Body of pancreas (tissue), 4 donors: ENCODE measurements at places on chromosomes 11 and 22.
A peak's percentile ranks its signal among the peaks of the same experiment; 100 is the strongest.

GRCh38 chr11:131626788-131627187, 256.4 kb downstream of the NTM start:
- H3K4me1 ChIP-seq: no peaks in the 10 kb centered on the region
- no peaks in the 10 kb centered on the region for H3K36me3 ChIP-seq
- H3K27ac ChIP-seq: no peak overlapping the region
- DNase-seq: no peak

- no peaks in the 10 kb centered on the region for H3K27me3 ChIP-seq
- H3K4me3 ChIP-seq: no peak overlapping the region
- DNase-seq: no peak
Observed at GRCh38 chr11:101955701-101956100, 39.4 kb upstream of the ANGPTL5 start.

- no peak overlapping the region for H3K4me3 ChIP-seq
- H3K27ac ChIP-seq: no peak overlapping the region
- H3K27me3 ChIP-seq: no peaks in the 10 kb centered on the region
- H3K4me1 ChIP-seq: peaks cover 11% of the 10 kb centered on the region
Observed at GRCh38 chr11:57935402-57936049, 88.2 kb upstream of the OR9Q1 start.

- H3K27me3 ChIP-seq: no peaks in the 10 kb centered on the region
- DNase-seq: no peak
- peaks cover 24% of the 10 kb centered on the region for H3K4me1 ChIP-seq
- H3K4me3 ChIP-seq: no peak overlapping the region
Observed at GRCh38 chr11:130655300-130655699, 206.9 kb downstream of the ADAMTS15 start.

DNA sequence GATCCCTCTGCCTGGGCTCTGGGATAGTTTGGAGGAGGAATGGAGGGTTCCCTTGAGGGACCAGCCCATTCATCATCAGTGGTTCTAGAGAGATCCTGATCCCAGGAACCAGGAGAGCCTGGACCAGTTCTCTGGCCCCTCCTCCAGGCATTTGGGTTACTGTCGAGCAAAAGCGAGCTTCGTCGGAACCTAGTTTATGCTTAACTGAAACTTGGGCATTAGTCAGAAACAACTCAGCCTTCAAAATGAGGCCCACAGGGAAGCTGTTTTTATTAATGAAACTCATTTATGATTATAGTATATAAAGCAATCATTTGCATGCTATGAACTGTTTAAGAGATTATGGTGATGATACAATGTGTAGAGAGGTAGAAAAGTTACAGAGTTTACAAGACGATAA, 61.4 kb downstream of the LIF start:
- no peaks in the 10 kb centered on the region for H3K36me3 ChIP-seq
- H3K4me1 ChIP-seq: peaks cover 31% of the 10 kb centered on the region
- no peak overlapping the region for H3K4me3 ChIP-seq

GRCh38 chr11:115501893-115502589, 2.2 kb downstream of the CADM1 start:
- H3K36me3 ChIP-seq: no peaks in the 10 kb centered on the region
- H3K4me3 ChIP-seq: no peak overlapping the region
- no peak overlapping the region for H3K27ac ChIP-seq
- DNase-seq: no peak
- no peaks in the 10 kb centered on the region for H3K27me3 ChIP-seq

DNA sequence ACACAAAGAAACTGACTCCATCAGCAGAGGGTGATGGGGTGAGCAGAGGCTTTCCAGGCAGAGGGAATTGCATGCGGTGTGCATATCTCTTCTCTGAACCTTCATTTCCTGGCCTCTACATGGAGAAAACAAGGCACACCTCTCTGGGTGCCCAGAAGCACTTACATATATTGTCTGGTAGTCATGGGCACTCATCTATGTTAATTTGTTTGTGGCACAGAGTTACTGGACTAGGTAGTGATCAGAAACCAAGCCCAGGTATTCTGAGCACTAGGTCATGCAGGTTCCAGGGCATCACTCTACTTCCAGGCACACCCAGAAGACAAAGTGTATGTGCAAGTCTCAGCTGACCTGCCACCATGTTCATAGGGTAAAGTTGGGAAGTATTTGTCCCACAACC, 56.5 kb downstream of the FZD4 start:
- H3K27me3 ChIP-seq: no peaks in the 10 kb centered on the region
- no peaks in the 10 kb centered on the region for H3K36me3 ChIP-seq
- H3K4me1 ChIP-seq: no peaks in the 10 kb centered on the region
- no peak overlapping the region for H3K27ac ChIP-seq

DNA sequence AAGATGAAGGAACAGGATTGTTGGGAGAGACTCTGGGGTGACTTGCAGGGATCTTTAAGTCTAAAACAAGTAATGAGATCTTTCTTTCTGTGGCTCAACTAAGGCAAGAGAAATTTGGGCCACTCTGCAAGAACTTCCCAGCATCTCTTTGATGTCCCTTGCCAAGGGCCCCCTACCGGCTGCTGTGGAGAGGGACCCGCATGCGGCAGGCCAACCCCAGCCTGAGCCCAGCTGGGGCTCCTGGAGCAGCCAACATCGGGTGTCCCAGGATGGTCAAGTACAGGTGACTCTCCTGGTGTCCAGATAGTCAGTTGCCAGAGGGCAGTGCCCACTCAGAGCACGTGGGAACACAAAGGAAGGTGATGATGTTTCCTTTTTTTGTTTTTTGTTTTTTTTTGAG, 363.2 kb downstream of the TBC1D22A start:
- H3K27ac ChIP-seq: no peak overlapping the region
- no peaks in the 10 kb centered on the region for H3K27me3 ChIP-seq
- no peaks in the 10 kb centered on the region for H3K36me3 ChIP-seq
- no peaks in the 10 kb centered on the region for H3K4me1 ChIP-seq

DNA sequence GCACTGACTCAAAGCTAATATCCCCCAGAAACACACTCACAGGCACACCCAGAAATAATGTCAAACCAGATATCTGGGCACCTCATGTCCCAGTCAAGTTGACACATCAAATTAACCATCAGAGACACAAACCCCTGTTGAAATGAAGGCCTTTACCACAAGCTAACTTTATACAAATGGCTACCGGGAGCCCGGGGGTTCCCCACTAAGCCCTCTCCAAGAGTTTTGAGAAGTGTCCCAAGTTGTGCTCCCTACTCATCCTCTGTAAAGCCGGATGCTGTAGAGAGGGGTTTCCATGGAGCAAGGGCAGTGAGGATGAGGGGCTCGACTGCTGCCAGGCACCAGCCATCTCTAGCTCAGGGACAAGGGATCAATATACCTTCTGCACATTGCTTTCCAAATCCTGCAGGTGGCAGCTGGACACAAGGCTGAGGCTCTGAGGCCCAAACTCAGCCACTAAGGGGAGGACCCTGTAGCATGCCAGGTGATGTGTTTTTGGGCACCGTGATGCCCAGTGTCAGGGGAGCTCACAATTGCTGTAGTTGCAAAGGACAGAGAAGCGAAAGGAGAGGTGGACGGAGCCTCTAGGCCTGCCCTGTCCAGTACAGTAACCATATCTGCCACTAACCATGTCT, 145.7 kb downstream of the TTC17 start:
- no peaks in the 10 kb centered on the region for H3K4me1 ChIP-seq
- H3K36me3 ChIP-seq: no peaks in the 10 kb centered on the region
- no peak overlapping the region for H3K27ac ChIP-seq
- H3K27me3 ChIP-seq: no peaks in the 10 kb centered on the region
- H3K4me3 ChIP-seq: no peak overlapping the region

GRCh38 chr11:103111400-103111799, 2.2 kb downstream of the DYNC2H1 start:
- H3K27ac ChIP-seq: no peak overlapping the region
- no peaks in the 10 kb centered on the region for H3K27me3 ChIP-seq
- H3K4me3 ChIP-seq: no peak overlapping the region
- DNase-seq: no peak
- no peaks in the 10 kb centered on the region for H3K36me3 ChIP-seq

- H3K27me3 ChIP-seq: no peaks in the 10 kb centered on the region
- H3K36me3 ChIP-seq: no peaks in the 10 kb centered on the region
- DNase-seq: no peak
- H3K27ac ChIP-seq: no peak overlapping the region
Observed at GRCh38 chr11:90594658-90595057, 371.8 kb upstream of the CHORDC1 start.

- DNase-seq: no peak
- H3K36me3 ChIP-seq: no peaks in the 10 kb centered on the region
- H3K27me3 ChIP-seq: no peaks in the 10 kb centered on the region
- no peaks in the 10 kb centered on the region for H3K4me1 ChIP-seq
Observed at GRCh38 chr11:107140983-107141382, 122.7 kb upstream of the GUCY1A2 start.

- no peak for DNase-seq
- H3K4me3 ChIP-seq: no peak overlapping the region
- H3K36me3 ChIP-seq: no peaks in the 10 kb centered on the region
- no peak overlapping the region for H3K27ac ChIP-seq
Observed at GRCh38 chr22:17349172-17349571, 20.1 kb upstream of the CECR2 start.

DNA sequence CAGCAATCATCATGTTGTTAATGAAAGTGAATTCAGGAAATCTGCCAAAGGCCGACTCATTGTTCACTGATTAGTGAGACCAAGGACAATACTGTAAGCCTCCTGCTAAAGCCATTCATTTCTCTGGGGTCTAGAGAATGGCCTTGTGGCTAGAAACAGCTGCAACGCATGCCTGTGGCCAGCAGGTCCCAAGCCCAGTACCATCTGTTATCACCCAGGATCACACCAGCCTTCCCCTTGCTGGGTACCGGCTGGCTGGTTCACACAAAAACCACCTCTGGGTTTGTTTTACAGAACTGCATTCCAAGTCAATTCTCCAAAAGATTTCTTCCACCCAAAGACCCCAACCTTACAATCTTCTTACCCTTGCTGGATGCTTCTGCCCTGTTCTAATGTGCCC, 1.1 kb downstream of the PLAAT5 start:
- no peak overlapping the region for H3K4me3 ChIP-seq
- peaks cover 49% of the 10 kb centered on the region for H3K4me1 ChIP-seq
- peak; percentile 51 for DNase-seq
- no peaks in the 10 kb centered on the region for H3K27me3 ChIP-seq

- H3K27ac ChIP-seq: no peak overlapping the region
- DNase-seq: no peak
- peaks cover 41% of the 10 kb centered on the region for H3K4me1 ChIP-seq
- H3K4me3 ChIP-seq: no peak overlapping the region
Observed at GRCh38 chr22:45926433-45926832, 50.5 kb downstream of the WNT7B start.

DNA sequence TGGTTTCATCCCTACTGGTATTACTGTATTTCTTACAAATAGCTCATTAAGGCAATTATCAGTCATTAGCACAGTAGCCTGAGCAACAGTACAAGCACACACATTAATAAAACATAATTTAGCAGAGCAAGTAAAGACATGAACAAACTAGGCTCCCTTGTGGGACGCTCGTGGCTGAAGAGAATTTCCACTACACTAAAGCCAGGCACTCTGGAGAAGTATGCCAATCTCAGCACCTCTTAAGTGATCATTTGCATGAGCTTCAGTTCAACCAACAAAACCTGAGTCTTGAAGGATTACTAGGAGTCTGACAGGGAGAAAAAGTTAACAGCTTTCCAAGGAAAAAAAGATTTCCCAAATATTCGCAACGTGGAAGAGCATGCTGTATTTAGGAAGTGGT, 109.1 kb downstream of the LARGE1 start:
- no peak overlapping the region for H3K4me3 ChIP-seq
- H3K36me3 ChIP-seq: no peaks in the 10 kb centered on the region
- no peak for DNase-seq
- no peaks in the 10 kb centered on the region for H3K27me3 ChIP-seq
- H3K4me1 ChIP-seq: peaks cover 4% of the 10 kb centered on the region
- no peak overlapping the region for H3K27ac ChIP-seq

- H3K27ac ChIP-seq: no peak overlapping the region
- no peaks in the 10 kb centered on the region for H3K27me3 ChIP-seq
- DNase-seq: no peak
Observed at GRCh38 chr11:103997082-103997481, 39.4 kb upstream of the DDI1 start.

- H3K27ac ChIP-seq: no peak overlapping the region
- H3K4me1 ChIP-seq: no peaks in the 10 kb centered on the region
- H3K27me3 ChIP-seq: no peaks in the 10 kb centered on the region
- no peak for DNase-seq
- no peaks in the 10 kb centered on the region for H3K36me3 ChIP-seq
- H3K4me3 ChIP-seq: no peak overlapping the region
Observed at GRCh38 chr11:130031945-130032344, 29.3 kb upstream of the PRDM10 start.

DNA sequence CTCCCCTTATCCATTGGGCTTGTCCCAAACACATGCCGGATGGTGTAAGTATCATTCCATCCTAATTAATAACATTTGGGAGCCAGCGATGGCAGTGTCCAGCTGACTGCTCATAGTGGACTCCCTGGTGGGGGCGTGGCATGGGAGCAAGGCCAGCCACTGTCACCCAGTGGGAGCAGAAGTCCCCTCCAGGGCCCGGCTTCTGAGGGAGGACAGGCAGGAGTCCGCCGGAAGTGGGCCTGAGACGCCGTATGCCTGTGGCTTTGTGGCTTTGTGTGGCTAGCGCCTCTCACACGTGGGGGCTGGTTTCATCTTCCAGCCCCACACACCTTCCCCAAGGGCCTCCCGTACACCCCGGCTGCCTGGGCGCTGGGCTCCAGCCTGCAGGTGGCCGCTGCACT, 124.5 kb downstream of the KCNQ1 start:
- no peak overlapping the region for H3K27ac ChIP-seq
- no peaks in the 10 kb centered on the region for H3K36me3 ChIP-seq

DNA sequence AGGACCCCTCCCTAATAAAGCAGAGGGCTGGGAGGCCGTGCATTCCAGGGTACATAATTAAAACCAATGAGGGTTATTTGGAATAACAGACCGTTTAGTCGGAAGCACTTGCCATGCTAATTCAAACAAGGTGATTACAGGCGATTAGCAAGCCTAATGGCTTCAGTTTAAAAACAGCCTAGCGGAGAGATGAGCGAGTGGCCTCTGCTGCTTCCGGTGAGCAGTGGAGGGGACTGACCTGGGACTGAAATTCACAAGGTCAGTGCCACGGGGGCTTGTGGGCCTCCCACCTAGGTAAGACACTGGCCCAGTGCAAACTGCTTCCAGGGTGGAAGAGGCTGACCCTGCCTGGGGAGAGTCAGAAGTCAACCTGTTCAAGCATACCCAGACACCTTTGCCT, 56.8 kb upstream of the ALX4 start:
- no peaks in the 10 kb centered on the region for H3K27me3 ChIP-seq
- no peak overlapping the region for H3K27ac ChIP-seq
- no peak for DNase-seq
- H3K4me1 ChIP-seq: no peaks in the 10 kb centered on the region

- no peak overlapping the region for H3K4me3 ChIP-seq
- no peaks in the 10 kb centered on the region for H3K27me3 ChIP-seq
- H3K36me3 ChIP-seq: no peaks in the 10 kb centered on the region
Observed at GRCh38 chr11:69157156-69157821, 1.6 kb downstream of the SMIM38 start.

DNA sequence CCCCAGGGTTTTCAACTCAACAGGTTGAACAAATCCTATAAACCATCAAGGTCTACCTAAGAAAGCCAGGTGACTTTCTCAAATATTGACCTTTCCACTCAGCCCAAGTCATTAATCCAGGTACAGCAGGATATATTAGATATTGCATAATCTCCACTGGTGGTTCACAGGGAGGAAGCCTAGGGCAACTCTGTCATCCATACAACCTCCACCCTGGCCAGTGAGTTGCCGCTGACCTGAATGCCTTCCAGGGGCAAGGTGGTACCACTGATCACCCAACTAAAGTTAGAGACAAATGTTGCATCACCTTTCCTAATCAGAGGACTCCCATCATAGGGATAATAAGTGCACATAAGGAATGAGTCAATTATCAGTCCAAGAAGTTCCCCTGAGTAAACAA, 22.9 kb downstream of the GUCD1 start:
- no peak overlapping the region for H3K4me3 ChIP-seq
- H3K27ac ChIP-seq: peak overlapping the region; percentile 45
- no peaks in the 10 kb centered on the region for H3K36me3 ChIP-seq
- peak; percentile 50 for DNase-seq
- no peaks in the 10 kb centered on the region for H3K27me3 ChIP-seq
